ENCODE measurements at places on chromosomes 7 and 10.

DNA sequence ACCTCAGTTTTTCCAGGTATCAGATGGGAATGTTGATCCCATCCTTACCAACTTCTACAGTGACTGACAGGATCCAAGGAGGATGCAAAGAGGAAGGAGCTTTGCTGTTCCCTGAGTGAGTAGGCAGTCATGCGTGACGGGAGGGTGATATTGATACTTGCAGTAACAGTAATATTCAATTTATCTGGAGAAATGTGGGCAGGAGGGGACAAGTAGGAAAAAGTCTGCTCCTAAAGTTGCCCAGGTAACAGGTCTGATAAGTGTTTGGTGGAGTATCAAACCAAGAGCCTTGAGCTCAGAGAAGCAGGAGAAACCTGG, 3.3 kb upstream of the ZCCHC24 start:
- no peaks in the 10 kb centered on the region for H3K36me3 ChIP-seq
- H3K4me1 ChIP-seq: peaks cover 7% of the 10 kb centered on the region
- no peak for DNase-seq
- no peak overlapping the region for H3K4me3 ChIP-seq
- peaks cover 9% of the 10 kb centered on the region for H3K27me3 ChIP-seq
- H3K27ac ChIP-seq: no peak overlapping the region

- H3K27ac ChIP-seq: no peak overlapping the region
- no peaks in the 10 kb centered on the region for H3K27me3 ChIP-seq
- no peak for DNase-seq
- 0 out of 2 replicates have a peak, but pooled peaks cover 4% of the 10 kb centered on the region for H3K4me1 ChIP-seq
- no peaks in the 10 kb centered on the region for H3K36me3 ChIP-seq
- H3K4me3 ChIP-seq: no peak overlapping the region
These were observed 98.1 kb downstream of the GPR37 start for GRCh38 chr7:124667312-124668153.

DNA sequence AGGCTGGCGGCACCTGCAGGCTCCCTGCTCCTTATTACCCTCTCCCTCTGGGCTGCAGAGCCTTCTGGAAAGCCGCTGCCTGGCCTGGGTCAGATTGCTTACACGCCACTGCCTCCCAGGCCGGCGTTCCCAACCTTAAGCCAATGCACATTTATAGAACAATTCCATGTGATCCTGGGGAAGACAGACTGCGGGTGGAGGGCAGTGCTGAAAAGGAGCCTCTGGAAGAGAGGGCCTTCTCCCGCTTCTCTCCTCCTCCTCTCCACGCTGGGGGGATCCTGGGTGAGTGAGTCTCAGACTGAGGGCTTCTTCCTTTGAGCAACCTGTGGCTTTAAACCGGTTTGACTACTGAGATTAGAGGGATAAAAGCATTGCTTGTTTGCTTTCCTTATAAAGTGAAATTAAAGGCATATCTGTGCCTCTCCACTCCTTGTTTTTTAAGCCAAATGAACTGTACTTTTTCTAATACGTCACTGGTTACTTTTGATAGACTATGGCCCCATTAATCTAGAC, 5.5 kb downstream of the TACC2 start:
- no peaks in the 10 kb centered on the region for H3K27me3 ChIP-seq
- no peaks in the 10 kb centered on the region for H3K36me3 ChIP-seq
- H3K27ac ChIP-seq: no peak overlapping the region
- DNase-seq: no peak
- H3K4me1 ChIP-seq: peaks cover 4% of the 10 kb centered on the region

DNA sequence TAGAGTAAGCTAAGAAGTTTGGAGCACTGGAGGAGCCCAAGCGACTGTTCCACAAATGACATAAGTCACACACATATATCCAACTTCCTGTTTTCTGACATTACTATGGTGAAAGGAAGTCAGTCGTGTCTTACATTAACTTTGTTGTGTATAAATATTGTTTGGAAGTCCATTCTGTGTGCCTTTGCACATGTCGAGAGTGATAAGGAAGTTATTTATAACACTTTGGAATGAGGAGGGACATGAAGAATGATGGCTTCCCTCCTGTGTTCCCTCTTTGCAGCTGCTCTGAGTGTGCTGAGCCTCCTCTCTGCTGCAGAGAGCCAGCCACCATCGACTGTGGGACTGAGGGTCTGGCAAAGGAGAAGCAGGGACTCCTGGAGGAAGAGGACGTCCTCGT, 40.4 kb upstream of the MGMT start:
- no peak overlapping the region for H3K4me3 ChIP-seq
- DNase-seq: no peak
- no peaks in the 10 kb centered on the region for H3K4me1 ChIP-seq
- no peak overlapping the region for H3K27ac ChIP-seq
- H3K36me3 ChIP-seq: no peaks in the 10 kb centered on the region

- H3K4me3 ChIP-seq: no peak overlapping the region
- H3K27ac ChIP-seq: no peak overlapping the region
- H3K4me1 ChIP-seq: no peaks in the 10 kb centered on the region
These were observed 323.0 kb downstream of the EXOC4 start for GRCh38 chr7:133575726-133576440.

DNA sequence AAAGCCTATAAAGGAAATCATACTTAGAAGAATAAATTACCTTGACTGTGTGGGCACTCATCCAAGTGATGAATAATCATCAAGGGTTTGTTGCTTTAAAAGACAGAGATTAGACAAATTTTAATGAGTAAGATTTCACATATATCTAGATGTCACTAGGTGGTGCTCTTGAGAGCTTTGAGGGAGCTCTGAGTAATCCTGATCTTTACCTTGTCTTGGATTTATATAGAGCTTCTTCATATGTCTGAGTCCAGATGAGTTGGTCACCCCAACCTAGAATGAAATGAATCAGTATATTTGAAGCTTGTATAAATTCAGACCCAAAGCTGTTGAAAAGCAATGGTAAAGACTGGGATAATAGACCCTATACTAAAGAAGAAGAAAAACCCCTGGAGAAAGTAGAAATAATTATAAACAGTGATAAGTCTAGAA, 3.7 kb downstream of the AGR2 start:
- H3K27ac ChIP-seq: no peak overlapping the region
- no peaks in the 10 kb centered on the region for H3K4me1 ChIP-seq
- no peaks in the 10 kb centered on the region for H3K27me3 ChIP-seq
- no peaks in the 10 kb centered on the region for H3K36me3 ChIP-seq
- no peak overlapping the region for H3K4me3 ChIP-seq
- DNase-seq: no peak

- no peaks in the 10 kb centered on the region for H3K27me3 ChIP-seq
- H3K27ac ChIP-seq: no peak overlapping the region
- DNase-seq: no peak
- no peaks in the 10 kb centered on the region for H3K4me1 ChIP-seq
These were observed 542.3 kb upstream of the MBL2 start for GRCh38 chr10:53314876-53315275.

GRCh38 chr10:15678851-15679250, 40.9 kb downstream of the ITGA8 start:
- H3K27ac ChIP-seq: no peak overlapping the region
- H3K27me3 ChIP-seq: no peaks in the 10 kb centered on the region

GRCh38 chr10:93703066-93703465, 674 bp upstream of the FRA10AC1 start:
- H3K4me3 ChIP-seq: no peak overlapping the region
- H3K27ac ChIP-seq: peak overlapping the region; percentile 28
- H3K36me3 ChIP-seq: no peaks in the 10 kb centered on the region
- no peaks in the 10 kb centered on the region for H3K27me3 ChIP-seq

DNA sequence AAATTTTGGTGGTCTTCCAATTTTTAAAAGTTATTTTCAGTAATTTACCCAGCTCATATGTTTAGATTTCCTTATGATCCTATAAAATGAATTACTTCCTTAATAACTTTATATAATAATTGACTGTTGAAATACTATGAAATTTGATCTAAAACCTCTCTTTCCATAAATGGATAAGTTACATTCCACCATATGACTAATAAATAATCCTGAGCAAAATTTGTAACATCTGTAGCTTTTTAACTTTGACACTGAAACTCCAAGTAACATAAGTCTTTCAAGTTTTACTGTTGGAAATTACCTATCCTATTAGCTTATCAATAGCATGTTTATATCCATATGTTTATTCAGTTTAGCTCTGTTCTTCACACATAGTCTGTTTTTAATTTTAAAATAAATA, 85.3 kb downstream of the HECTD2 start:
- H3K4me1 ChIP-seq: no peaks in the 10 kb centered on the region
- no peak overlapping the region for H3K4me3 ChIP-seq
- no peak overlapping the region for H3K27ac ChIP-seq

GRCh38 chr10:116713846-116714245, 28.5 kb downstream of the HSPA12A start:
- no peaks in the 10 kb centered on the region for H3K36me3 ChIP-seq
- H3K27ac ChIP-seq: no peak overlapping the region
- DNase-seq: no peak
- no peaks in the 10 kb centered on the region for H3K4me1 ChIP-seq
- no peaks in the 10 kb centered on the region for H3K27me3 ChIP-seq
- no peak overlapping the region for H3K4me3 ChIP-seq

Data from H9 (cell line).